Islet precursor cell (in vitro differentiated cells): ENCODE measurements at places on chromosomes 7 and 10.

DNA sequence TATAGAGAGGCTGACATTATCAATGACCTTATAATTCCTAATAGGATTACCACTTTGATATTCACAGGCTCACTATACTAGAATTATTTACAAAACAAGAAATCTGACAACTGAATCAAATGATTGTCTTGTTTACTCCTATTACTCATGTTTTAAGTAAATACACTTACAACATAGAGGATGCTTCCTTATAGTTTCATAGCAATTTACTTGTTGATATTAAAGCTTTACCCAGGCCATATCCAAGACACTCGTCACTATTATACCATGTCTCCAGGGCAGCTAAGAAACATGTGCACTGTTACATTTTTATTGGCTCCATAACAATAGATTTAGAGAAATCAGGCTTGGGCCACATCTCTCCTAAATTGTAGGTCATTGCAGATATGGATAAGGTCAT is 276.9 kb downstream of the HGF start:
- no peak for DNase-seq

- DNase-seq: no peak
Measured at GRCh38 chr7:134034652-134035051, 92.5 kb upstream of the LRGUK start.

GRCh38 chr7:85038466-85038865 is 148.4 kb downstream of the SEMA3D start:
- DNase-seq: no peak

DNA sequence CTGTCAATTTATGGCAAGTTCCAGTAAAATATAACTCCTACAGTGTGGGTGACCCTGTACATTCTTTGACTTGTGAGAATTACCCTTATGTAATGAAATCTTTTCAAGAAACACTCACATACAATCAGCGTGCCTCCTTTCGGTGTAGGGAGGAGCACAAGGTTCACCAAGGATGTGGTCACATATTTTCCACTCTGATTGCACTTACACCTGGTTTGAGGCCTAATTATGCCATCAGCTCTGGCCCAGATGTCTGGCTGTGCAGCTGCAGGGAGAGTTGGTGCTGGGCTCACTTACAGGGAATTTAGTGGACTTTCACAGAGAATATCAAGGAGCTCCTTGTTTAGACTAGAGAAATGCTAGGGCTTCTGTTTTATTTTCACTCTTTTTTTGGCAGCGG is 146.0 kb upstream of the STEAP4 start:
- DNase-seq: peak; percentile 77

GRCh38 chr7:45407730-45408408 is 166.3 kb upstream of the ADCY1 start:
- DNase-seq: no peak

DNA sequence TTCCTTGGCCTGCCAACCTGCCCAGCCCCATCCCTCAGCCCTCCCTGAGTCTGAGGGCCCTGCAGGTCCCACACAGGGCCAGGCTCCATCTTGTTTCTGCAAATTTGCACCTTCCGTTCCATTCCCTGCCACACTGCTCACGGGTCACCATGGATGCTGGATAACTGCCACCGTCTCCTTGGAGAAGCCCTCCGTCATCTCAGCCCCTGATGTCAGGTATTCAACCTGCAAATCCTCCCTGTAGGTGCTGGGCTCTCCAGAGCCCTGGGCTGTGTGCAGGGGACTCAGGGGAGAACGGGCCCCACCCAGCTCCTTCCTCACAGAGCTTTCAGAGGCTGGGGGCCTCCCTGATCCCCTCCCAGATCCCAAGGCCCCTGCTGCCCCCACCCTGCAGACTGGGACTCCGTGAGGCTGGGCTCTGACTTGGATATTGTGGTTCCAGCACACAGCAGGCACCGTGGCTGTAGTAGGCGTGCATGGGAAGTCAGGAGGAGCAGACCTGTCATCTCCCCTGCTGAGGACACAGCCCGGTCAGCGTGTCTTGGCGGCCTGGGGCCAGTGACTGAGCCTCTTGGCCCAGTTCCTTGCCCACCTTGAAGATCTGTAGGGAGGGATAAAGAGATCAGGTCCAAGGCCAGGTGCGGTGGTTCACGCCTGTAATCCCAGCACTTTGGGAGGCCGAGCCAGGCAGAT is 121.7 kb upstream of the TNRC18 start:
- peak; percentile 60 for DNase-seq

- no peak for DNase-seq
Measured at GRCh38 chr10:50511492-50512213, 112.1 kb downstream of the SGMS1 start.

- DNase-seq: no peak
Measured at GRCh38 chr10:30045961-30046360, 13.4 kb downstream of the JCAD start.

- no peak for DNase-seq
Measured at GRCh38 chr10:64515970-64516699, 994.9 kb downstream of the REEP3 start.

DNA sequence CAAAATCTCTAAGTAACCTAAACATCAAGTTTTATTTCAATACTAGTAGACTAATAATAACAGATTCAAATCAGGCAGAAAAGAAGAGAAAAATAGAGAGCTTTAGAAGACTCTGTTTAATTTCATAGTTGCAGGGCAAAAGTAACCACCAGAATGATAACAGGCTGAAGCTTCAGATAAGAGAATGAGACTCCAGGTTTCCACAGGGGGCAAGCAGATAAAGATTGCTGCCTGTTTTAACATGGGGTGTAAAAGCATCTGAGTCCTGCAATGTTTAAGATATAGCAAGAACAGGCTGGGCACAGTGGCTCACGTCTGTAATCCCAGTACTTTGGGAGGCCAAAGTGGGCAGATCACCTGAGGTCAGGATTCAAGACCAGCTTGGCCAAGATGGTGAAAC is 11.0 kb downstream of the CROT start:
- DNase-seq: no peak

- no peak for DNase-seq
Measured at GRCh38 chr10:104689105-104689504, 48.0 kb downstream of the SORCS3 start.

DNA sequence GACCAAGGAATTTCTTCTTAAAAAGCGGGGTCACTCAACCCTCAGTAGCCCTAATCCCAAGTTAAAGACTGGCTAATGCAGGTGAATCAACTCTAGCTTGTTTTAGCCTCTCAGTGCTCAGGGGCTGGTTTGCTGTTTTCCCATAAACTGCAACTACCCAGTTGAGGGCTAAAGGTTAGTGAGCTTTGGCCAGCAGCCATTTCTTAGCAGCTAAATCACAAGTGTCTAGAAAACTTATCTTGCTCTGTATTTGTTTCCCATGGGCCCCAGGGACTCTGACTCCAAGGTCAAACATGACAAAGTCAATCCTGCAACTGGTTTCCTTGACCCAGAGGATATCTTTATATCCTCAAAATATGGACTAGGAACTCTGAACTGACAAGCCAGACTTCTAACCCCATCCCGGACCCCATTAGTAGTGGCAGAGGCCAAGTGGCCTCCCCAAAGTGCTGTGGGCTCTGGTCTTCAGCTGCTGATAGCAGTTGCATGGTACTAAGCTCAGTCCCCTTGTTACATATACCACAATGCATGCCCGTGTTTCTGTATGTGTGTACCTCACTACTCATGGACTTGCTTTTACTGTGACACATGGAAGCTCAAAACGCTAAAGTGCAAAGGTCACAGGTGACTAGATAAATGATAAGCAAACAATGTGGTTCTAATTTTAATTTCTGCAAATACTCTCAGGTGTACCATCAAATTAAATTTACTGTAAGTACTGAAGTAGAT is 793.0 kb upstream of the IGFBP3 start:
- no peak for DNase-seq

DNA sequence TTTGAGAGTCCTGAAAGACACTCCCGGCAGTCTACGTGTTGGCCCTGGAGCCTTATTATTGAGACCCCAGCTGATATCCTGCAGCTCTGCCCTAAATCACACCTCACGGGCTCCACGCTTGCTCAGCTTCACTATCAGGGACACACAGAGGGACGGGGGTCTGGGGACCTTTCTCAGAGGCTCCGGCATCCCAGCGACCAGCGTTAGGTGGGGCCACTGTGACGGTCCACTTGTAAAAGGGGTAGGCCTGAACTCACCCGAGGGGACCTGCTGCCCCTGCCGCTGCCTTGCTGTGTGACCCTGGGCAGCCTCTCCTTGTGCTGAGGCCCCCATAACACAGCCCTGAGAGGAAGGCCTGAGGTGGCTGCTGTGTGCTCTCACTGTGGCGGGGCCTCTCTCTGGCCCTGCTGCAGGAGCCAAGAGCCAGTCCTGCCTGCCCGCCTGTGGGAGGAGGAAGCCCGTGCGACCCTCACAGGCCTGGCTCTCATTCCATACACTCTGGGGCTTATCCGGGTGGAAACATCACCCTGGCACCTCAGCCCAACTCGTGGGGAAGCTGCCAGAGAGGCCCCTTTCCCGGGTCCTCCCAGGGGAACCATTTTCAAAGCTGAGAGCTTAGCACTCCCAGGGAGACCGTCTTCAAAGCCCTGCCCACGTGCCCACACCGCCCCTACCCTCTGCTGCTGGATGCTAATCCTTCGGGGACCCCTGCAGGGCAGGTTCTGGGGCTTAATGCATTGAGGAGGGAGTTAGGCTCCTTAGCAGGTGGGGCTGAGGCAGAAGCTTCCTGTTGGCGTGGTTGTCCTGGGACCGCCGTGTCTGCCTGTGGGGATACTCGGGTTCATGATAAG is 21.7 kb downstream of the AQP1 start:
- DNase-seq: peak; percentile 49

- no peak for DNase-seq
Measured at GRCh38 chr10:78550716-78551115, 517.1 kb downstream of the RPS24 start.

DNA sequence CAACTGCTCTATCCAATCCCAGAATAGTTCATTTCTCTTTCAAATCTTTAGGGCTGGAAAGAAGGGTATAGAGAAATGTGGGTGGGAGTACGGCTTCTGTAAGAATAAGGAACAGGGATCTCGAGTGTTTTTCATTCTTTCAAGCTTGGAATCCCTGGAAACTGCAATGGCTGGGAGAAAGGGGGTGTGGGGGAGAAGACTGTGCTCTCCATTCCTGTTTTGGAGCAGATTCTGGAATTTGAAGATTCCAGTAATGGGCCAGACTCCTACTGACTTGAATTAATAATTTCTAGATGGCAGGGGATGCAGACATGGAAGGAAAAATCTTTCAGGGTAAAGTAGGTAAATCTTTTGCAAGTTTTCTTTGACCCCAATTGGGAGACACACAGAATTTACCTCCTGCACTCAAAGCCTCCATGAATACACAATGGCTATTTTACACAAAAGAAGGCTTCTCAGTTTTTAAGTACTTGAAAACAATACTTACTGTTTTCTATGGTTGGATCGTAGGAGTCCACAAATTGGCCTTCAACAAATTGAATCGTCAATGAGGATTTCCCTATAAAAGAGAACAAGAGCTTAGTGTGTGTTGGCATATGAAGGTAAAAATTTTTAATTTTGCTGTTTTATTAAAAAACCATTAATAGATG is 29.1 kb downstream of the RHEB start:
- no peak for DNase-seq

GRCh38 chr7:135169964-135170273 is 588 bp downstream of the CYREN start:
- DNase-seq: no peak

GRCh38 chr10:106643473-106643872 is 521.0 kb downstream of the SORCS1 start:
- DNase-seq: no peak

GRCh38 chr7:108294595-108294994 is 161.6 kb downstream of the NRCAM start:
- DNase-seq: no peak

DNA sequence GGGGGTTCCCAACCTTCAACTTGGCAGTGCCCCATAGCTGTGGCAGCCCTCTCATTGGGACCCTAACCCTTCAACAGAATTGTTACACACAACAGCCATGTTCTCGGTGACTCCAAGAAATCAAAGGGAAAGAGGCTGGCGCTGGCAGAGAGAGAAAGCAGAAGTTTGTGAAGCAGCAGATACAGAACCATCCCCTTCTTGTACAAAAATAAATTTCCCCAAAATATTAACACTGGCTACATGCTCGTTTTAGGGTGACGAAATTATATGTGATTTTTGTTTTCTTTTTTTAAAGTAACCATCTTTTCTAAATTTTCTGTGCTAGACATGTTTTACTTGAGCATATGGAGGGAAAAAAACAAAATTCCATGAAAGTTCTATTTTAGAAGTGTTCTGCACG is 45.2 kb upstream of the SAMD8 start:
- DNase-seq: no peak

DNA sequence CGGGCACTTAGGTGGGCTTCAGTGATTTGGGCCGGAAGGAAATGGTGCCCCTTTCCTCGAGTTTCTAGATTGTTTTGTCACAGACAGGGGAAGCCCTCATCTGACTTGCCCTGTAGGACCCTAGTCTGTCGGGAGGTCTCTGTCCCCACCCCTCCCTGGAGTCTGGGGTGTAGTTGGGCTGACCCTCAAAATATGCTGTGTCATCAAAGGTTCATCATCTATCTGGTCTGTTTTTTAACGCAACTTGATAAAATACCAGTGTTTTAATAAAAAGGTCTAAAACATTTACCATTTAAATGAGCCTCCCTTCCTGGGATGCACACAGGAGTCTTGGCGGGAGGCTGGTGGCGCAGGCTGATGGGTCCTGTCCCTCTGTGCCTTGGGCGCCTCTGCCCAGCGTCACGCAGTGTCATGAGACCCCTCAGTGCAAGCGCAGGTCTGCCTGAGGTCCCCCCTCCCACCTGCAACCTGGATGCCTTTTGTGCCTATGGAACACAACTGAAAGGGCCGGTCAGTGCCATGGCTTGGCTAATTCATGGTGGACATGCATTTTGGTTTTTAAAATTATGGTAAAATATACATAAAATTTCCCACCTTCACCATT is 146.4 kb downstream of the MGMT start:
- DNase-seq: peak; percentile 21

GRCh38 chr7:36228039-36228438 is 75.0 kb downstream of the EEPD1 start:
- no peak for DNase-seq

- DNase-seq: no peak
Measured at GRCh38 chr10:23204773-23205172, 12.7 kb downstream of the PTF1A start.

DNA sequence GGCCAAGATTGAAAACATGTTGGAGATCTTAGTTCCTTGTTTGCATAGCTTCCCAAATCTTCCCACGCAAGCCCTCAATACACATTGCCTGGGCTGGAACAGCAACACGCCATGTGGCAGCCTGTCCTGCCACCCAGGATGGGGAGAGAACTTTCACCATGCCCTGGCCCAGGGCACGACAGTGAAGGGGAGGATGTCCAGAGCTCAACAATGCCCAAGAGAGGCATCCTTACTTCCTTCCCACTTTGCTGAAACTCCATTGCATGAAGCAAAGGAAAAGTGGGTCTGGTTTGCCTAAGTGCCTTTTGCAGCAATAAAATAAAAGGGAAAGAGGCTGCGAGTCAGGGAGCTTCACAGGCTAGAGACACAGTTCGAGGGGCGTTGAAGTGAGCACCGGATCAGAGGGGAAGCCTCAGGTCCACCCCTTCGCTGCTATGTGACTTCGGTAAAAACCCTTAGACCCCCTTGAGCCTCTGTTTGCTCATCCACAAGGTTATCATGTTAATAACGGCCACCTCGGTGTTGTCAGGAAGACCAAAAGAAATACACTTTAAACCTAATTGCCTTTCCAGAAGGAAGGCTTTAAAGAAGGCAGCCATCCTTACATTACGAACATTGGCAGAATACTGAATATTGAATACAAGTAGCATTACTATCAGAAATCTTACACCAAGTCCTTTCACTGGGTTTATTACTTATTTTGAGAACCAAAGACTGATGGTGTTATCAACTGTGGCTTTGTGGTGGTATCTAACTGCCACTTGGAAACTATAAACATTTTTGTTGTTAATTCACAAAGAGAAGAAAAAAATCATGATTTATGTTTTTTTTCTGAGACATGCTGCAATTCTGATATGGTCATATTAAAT is 133.3 kb downstream of the ICA1 start:
- DNase-seq: no peak

GRCh38 chr7:70797109-70797514 is 334.8 kb upstream of the GALNT17 start:
- peak; percentile 45 for DNase-seq
